Stimulated activated CD4-positive, alpha-beta T cell treated with anti-CD3 and anti-CD28 coated beads, Interleukin-4, amount 100 ng/mL, for 4 hours (primary cell): ENCODE measurements at places on chromosomes 12 and 14.

DNA sequence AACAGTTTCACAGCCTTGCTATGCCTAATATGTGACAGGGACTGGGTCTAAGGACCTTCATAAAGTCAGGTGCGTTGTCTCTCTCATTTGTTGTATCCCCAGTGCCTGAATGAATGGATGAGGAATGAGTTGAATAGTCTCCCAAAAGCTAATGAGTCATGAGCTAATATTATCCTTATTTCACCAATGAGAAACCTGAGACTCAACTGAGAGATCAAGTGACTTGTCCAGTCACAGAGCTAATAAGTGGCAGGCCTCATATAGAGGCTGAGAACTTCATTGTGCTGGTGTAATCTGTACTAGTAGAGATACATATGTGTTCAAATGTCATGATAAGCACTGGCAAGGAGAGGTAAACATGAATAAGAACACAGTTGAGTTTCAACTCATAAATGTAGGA lies 612.4 kb downstream of the NRXN3 start:
- no peak for DNase-seq

GRCh38 chr14:91019673-91020072 lies 40.8 kb downstream of the RPS6KA5 start:
- no peak for DNase-seq

DNA sequence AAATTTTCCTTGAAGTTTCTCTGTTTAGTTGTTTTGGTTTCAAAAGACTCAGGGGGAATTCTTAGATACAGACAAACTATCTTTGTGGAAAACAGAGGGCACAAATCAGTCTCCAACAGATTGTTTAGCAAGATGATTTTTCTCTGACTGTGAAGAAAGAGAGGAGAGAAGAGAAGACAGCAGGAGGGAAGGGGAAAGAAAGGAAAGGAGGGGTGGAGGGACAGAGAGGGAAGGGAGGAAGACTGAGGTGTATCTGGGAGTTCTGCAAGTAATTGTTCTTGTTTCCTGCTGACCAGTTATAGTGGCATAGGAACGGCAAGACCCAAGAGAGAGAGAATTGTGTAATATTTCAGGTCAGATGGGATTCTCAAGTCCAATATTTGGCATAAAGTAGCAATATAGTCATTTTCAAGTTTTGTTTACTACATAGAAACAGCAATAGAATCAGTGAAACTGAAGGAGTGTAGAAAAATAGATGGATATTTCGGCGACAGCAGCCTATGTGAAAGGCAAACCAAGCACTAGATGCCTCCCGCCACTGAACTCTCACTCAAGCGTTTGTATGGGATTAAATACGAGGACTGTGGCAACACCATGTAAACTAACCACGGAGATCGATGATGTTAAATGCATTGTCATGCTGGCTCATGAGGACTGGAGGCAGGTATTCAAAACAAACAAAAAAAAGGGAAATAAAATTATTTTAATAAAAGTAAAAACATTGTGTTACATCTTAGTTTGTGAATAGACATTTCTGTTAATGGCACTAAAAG lies 342.5 kb downstream of the SLC16A7 start:
- DNase-seq = no peak

- no peak for DNase-seq
Measured at GRCh38 chr12:57029457-57029856, 13.1 kb upstream of the TAC3 start.

DNA sequence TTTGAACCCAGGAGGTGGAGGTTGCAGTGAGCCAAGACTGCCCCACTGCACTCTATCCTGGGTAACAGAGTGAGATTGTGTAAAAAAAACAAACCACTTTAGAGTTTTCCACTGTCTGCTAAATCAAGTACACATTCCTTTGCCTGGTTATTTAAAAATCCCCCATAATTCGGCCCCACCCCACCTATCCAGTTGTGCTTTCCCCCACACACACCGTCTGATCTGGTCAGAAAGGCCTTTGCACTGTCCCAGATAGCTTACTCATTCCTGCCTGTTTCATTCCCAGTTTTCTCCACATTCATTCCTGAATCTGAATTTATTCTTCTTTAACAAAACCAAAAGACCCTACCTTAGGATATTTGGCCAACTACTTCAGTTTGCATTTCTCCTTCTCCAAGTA lies 29.5 kb downstream of the NINJ2 start:
- DNase-seq = no peak

- no peak for DNase-seq
Measured at GRCh38 chr12:113860059-113860820, 105.9 kb downstream of the RBM19 start.

DNA sequence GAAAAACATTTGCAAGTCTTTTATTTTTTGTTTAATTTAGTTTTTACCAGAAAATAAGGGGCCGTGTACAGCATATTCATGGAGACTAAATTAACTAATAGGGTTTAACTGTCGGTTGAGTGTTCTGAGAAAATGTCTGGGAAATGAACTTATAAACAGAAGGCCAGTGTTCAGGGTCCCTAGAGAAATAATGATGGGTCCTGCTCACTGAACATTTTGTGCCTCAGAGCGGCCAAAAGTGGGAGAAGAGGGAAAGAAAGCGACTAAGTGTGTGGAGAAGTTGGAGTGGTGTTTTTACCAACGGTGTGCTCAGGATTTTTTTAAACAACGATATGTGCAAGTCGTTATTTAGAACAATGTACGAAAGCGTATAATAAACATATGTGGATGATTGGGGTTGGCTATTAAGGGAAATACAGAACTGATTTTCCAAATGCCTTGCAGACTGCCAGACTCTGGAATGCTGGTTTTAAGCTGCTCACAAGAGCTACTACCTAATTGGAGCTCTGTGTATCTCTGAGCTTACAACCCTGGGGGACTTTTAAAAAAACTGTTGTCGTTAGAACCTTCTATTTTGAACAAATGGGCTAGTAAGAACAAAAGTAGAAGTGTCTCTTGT lies 166.7 kb downstream of the SLC38A4 start:
- no peak for DNase-seq

- DNase-seq = no peak
Measured at GRCh38 chr12:108665608-108666202, 32.0 kb upstream of the SELPLG start.

DNA sequence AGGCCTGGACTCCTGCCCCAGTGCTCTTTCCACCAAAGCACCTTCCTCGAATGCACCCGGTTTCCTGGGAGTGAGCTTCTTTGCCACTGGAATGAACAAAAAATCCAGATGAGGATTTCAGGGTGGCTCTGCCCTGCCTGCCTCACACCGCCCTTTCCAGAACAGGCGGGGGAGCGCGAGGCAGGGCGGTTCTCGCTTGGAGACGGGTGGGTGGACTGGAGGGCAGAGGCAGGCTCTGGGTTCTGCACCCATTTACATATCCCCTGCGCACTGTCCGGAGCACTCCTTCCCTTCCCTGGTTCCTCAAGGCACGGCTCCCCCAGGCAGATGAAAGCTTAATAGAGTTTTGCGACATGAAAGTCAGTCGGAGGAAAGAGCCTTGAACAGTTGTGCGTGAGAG lies 69.7 kb upstream of the DLK1 start:
- DNase-seq = no peak

- no peak for DNase-seq
Measured at GRCh38 chr12:132310181-132311040, 19.0 kb downstream of the GALNT9 start.

DNA sequence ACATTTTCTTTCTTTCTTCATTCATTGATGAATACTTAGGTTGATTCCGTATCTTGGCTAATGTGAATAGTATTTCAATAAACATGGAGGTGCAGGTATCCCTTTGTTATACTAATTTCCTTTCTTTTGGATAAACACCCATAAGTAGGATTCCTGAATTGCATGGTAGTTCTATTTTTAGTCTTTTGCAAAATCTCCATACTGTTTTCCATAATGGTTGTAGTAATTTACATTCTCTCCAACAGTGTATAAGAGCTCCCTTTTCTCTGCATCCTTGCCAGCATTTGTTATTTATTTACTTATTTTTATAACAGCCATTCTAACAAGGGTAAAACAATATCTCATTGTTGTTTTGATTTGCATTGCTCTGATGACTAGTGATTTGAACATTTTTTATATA lies 36.6 kb downstream of the PIK3C2G start:
- DNase-seq = no peak

DNA sequence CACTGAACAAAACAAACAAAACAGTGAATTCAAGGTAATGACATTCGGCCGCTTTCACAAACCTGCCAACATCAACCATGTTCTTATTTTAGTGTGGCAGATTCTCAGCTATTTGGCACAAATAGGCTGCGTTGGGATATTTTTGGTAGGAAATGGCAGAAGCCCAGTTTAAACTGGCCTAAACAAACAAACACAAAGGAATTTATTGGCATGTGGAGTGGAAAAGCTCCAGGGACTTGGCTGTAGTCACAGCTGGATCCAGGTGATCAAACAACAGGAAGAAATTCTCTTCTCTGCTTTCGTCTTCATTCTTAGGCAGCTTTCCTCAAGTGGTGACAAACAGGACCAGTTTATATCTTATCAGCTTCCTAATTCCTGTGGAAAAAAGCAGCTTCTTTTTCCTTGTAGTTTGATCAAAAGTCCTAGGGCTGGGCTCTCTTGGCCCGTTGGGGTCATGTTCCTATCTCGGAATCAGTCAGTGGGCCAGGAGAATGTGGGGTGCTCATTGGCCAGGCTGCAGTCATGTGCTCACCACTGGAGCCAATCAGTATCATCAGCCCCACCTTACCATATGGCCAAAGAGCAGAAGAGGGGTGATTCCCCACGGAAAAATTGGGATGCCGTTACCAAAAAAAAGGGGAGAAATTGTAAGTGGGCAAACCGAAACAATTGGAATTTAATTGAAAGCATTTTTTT lies 22.6 kb downstream of the C12orf75 start:
- DNase-seq = no peak
